ENCODE measurements at places on chromosomes 16 and 17.

- peak; percentile 80 for DNase-seq
Measured at GRCh38 chr17:43389046-43389947, 9.5 kb upstream of the ARL4D start.

DNA sequence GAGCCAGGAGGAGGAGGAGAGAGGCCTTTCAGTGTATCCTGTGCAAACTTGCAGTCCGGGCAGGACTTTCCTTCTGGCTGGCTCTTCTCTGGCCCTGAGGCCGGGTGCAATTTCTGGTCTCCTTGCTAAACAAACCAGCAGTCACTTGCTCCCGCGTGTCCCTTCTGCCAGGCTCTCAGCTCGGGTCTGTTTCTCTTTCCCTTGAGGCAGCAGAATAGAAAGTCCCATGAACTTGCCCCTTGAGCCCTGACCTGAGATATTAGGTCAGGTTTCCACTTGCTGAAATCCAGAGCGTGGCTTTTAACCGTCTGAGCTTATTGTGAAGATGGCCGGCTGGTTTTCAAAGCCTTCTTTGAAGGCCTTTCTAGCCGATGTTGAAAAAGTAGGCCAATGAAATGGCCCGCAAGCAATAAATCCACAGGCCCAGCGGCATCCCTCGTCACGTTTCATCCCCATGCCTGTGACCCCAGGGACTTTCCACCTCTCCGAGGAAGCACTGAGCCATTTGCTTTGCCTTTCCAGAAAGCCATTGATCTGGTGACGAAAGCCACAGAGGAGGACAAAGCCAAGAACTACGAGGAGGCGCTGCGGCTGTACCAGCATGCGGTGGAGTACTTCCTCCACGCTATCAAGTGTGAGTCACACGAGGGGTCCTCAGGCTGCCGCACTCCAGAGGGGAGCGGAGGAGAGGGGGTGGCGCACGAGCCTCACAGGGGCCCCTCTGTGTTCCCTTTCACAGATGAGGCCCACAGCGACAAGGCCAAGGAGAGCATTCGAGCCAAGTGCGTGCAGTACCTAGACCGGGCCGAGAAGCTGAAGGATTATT lies 4.5 kb downstream of the VPS4A start:
- DNase-seq, result no peak

DNA sequence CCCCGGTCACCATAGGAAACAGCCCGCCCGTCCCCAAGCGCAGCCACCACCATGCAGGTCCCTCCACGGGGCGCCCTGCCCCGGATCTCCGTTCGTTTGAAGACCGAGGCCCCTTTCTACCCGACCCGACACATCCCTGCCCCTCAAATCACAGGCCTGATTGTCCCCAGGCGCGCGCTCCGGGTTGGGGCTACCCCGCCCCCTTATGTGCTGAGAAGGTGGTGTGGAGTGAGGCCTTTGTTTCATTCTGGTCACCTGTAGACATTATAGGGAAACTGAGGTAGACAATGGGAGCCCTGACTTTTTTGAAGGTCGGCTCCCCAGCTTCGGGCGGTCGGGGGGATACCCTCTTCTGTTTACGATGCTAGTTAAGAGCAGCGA lies 763 bp upstream of the ACTG1 start:
- peak; percentile 75 for DNase-seq

- DNase-seq, result no peak
Measured at GRCh38 chr16:61842666-61843065, 193.6 kb downstream of the CDH8 start.

DNA sequence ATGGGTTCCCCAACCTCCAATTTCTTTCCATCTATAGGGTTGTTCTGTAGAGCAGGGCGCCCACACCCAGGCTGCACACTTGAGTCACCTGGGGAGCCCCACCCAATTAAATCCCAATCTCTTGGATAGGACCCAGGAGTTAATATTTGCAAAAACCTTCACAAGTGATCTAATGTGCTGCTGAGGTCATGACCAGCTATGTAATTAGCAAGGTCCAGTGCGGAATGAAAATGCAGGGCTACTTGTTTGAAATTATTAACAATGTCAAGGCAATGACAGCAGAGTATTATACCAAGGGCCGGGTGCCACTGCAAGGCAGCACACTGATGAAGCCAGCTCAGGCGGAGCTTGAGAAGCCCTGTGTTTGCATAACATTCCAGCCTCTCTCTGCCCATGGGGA lies 302.7 kb downstream of the MAF start:
- DNase-seq, result no peak

DNA sequence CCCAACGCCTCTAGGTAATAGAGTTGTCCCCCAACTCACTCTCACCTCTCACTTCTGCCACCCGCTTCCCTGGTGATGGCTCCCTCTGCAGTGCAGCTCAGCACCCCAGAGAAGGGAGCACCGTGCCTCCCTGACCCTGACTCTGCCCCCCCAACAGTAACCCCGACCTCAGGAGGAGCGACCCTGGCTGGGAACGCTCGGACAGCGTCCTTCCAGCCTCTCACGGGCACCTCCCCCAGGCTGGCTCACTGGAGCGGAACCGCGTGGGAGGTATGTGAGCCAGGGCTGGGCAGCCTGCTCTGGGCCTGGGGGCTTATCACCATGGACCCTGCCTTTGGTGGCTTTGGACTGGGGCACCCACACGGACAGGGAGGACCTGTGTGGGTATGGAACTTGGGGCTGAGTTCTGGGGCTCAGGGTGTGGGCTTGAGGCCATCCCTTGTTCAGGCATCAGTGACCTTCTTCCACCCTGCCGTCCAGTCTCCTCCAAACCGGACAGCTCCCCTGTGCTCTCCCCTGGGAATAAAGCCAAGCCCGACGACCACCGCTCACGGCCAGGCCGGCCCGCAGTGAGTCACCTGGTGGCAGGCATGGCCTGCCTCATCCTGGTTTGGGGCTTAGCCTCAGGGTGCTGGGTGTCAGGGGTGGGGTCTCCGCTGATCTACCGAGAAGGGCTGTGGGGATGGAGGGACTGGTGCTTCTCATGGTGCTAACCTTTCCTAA lies 6.7 kb upstream of the C17orf107 start:
- no peak for DNase-seq

DNA sequence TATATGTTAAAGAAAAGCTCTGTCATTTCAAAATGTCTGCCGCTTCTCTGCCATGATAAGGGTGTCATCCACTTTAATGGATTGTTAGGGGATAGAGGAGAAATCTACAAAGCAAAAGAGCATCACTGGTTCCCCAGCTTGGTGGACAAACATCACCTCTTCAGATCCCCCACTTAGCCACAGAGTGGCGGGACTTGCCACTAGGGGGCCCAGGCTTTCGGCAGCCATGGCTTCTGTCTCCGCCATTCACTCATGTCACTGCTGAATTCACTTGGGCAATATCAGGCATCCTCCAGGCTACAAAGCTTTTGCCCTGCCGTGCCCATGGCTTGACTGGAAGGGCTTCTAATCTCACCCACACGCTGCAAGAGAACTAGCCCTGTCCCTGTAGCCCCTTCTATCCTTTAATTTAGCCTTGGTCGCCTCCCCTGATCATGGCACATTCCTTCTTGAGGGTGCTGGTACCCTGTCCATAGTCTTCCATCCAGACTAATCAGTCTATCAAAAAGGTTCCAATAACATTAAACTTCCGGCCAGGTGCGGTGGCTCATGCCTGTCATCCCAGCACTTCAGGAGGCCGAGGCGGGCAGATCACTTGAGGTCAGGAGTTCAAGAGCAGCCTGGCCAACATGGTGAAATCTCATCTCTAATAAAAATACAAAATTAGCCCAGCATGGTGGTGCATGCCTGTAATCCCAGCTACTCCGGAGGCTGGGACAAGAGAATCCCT lies 34.7 kb downstream of the SBK1 start:
- DNase-seq, result peak; percentile 29

DNA sequence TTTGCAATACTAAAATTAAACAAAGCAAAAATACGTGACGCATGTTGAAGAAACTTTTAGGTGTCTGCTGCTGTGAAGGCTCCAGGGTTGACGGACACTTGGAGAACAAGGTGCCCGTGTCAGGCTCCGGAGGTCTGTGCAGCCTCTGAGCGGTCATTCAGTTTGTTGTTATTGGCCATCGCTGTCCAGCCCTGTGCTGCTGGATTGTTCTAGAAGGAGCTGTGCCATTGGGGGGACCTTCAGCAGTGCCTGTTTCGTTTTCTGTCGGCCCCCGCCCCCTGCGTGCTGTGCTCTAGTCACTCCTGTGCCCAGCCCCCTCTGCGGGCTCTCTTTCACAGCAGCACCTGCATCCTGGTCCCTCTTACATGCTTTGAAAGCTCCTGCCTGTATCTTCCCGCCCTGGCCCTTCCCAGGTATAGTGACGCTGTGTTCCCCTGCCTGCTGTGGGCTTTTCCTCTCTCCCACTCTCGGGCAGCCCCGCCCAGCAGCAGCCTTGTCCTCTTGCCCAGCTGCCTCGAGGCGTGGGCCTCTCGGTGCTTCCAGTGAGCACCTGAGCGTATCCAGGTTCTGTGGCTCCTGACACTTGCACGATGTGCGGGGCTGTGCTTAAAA lies 50.7 kb downstream of the RNF213 start:
- DNase-seq, result no peak

GRCh38 chr17:83101805-83102480 lies 22.5 kb downstream of the METRNL start:
- no peak for DNase-seq

DNA sequence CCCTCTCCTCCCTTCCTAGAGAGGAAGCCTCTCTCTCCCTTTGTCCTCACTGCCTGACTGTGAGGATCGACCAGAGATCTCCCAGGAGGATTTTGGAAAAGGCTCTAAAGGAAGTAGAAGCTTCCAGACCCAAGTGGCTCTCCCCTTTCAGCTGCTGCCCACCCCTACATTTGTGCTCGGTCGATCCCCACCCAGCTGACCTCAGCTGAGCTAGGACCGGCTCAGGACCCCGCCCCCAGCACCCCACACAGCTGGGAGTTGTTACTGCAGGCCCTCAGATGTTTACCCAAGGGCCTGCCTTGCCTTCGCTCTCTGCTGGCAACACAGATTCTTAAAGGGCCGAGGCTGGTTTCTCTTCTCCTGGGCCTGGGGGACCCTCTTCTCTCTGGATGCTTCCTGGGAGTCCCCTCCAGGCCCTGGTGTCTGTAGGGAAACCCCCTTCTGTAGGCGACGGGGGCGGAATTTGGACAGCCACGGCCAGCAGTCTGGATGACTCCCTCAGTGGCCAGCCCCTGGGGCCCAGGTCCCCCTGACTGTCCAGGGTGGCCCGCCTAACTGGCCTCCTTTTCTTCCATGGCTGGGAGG lies 26.9 kb upstream of the TIMP2 start:
- no peak for DNase-seq

GRCh38 chr16:49489686-49490320 lies 116.2 kb downstream of the C16orf78 start:
- DNase-seq, result no peak

- DNase-seq, result peak; percentile 85
Measured at GRCh38 chr17:65287040-65287439, 149.9 kb downstream of the RGS9 start.

- no peak for DNase-seq
Measured at GRCh38 chr17:12591021-12591735, 74.5 kb upstream of the MYOCD start.

DNA sequence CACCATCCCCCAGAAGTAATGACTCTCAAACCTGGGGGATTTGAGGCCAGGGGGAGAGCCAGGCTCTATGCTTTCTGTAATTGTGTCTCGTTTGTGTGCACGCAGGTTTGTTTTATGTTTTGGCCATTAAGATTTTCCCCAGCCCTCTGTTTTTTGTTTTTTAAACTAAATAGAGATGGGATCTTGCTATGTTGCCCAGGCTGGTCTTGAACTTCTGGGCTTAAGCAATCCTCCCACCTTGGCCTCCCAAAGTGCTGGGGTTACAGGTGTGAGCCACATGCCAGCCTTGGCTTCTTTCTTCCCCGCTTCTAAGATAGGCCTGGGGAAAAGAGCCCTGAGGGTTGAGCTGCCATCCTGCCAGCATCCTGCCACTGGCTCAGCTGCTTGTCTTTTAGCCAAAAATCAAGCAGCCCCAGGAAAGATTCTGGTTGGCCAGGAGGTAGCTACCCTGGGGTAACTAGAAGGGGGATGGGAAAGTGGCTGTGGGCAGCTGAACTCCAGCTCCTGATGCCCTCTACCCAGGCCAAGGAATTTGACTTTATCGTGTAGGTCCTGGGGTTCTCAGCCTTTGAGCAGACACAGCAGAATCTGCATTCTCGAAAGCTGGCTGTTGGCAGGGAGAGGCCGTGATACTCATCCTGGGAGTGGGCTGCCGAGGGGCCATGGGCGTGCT lies 18.4 kb downstream of the KDM8 start:
- DNase-seq, result no peak

DNA sequence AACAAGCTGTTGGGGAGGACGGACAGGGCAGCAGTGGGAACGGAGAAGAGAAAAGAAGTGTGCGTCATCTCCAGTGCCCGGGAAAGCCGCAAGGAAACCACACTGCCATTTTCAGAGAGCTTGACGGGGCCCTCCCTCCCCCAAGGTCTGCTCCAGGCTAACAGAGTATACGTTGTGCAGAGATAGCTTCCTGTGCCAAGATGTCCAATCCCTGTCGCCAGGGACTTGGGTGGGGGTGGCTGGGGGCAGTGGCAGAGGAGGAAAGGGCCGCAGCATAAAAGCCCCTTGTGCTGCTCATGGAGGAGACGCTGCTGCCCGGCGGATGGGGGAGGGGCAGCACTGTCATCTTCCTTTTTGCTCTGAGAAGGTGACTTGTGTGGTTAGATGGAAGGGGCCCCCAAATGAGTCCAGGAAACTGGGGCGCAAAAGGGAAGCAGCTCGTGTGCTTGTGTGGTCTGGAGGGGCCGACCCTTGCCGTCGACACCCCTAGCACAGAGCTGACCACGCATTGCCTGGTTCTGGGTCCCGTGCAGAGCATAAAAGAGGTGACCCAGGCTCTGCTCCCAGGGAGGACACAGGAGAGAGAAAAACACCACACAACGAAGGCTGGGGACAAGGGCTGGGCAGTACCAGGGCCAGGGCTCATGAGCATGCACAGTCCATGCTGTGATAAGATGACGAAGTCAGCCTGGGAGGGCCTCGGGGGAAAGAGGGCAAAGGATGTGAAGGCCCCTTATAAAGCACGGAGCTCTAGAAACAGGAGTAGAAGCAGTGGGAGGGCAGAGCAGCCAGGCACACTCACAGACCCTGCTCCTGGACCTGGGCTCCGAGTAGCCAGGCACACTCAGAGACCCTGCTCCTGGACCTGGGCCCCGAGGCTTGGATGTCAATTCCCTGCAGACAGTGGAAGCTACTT lies 372.7 kb downstream of the SLC39A11 start:
- peak; percentile 66 for DNase-seq

- DNase-seq, result no peak
Measured at GRCh38 chr16:82652826-82653225, 26.1 kb downstream of the CDH13 start.

- DNase-seq, result no peak
Measured at GRCh38 chr17:75610103-75610984, 22.7 kb downstream of the MYO15B start.

GRCh38 chr17:57553991-57554825 lies 190.9 kb downstream of the CCDC182 start:
- DNase-seq, result peak; percentile 54

DNA sequence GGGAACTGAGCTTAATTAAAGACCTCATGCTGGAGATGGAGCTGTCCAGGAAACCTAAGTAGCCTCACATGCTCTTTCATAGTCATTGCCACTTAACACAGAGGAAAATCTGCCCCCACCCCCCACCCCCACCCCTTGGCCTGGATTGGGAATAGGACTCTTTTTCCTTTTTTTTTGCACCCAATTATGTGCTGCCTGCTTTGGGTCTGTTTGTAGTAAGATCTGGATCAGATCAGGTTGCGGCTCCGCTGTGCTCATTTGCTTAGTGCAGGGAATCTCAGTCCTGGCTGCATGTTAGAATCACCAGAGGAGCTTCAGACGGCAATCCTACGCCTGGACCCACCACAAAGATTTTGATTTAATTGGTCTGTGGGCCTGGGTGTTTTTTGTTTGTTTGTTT lies 219.0 kb downstream of the UTP18 start:
- DNase-seq, result no peak

- no peak for DNase-seq
Measured at GRCh38 chr16:2083876-2084780, 36.3 kb downstream of the TSC2 start.
